ENCODE measurements at places on chromosomes 7 and 10.

DNA sequence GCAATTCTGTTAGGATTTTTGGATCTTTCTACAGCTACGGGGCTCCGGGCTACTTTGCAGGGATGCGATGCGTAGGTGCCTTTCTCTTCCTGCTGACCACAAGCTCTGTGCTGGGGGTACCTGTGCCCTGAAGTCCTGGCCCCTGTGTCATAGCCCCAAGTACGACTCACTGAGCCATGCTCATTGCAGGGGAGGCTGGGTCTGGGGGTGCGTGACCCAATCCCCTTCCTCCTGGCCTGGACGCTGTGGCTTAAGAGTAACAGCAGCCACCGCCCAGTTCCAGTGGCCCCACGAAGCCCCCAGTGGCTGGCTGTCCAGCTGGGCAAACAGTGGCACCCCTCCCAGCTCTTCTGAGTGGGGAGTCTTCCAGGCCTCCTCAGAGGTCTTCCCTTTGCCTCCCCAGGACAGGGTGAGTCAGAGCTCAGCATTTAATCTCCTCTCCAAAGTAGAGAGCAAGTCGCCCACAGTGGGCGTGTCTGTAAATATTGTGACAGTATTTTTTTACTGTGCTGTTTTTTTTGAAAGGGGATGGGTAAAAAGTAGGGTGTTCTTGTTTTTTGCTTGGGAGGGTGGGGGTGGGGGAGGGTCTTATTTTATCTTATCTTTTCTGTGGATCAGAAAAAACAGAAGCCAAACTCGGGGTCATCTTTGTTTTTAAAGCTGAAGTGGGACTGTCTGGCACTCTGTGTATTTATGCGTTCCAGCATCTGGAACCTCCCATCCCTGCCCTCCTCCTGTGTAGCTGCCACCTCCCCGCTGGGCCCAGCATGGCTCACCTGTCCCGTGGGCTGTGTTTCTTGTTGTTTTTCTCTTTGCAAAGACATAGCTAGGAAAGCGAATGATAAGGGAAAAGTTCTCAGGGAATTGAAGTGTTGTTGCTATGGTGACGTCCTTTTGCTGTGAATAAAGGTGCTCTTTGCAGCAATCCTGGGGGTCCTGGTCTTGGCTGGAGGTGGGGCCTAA lies 8.2 kb downstream of the LFNG start:
- no peak for DNase-seq

- DNase-seq: no peak
Measured at GRCh38 chr10:106942035-106942662, 222.4 kb downstream of the SORCS1 start.

GRCh38 chr10:77618117-77618516 lies 19.5 kb downstream of the KCNMA1 start:
- no peak for DNase-seq

DNA sequence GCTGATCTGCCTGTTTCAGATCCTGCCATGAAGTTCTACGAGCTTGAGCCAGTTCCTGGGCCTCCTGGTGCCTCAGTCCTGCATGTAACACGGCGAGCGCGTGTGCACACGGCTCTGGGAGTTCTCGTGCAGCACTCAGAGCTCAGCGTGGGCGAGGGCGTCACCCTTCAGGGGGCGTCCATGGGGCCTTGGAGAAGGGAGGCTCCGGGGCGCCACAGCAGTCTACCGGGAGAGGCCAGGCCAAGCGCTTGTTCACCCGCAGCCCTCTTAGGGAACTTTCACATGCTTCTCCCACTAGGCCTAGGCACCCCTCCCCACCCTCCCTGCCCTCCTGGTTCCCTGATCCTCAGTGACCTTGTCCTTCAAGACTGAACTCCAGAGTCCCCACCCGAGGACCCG lies 83.1 kb downstream of the BMS1 start:
- DNase-seq: no peak

DNA sequence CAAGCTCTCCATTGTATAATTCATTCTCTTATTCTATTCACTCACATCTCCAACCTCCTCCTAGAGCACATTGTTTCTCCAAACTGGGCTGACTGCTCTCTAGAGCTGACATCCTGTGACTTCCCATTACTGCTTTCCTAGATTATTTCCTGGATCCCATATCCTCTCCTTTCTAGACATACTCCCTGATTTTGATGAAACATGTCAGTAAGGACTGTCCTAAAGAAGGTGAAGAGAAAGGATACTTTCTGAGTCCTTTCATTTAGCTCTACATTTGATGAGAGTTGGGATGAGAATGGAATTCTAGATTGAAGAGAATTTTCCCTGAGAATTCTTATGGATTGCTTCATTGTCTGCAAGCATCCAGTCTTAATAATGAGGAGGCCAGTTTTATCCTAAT lies 78.8 kb downstream of the CNNM2 start:
- no peak for DNase-seq

DNA sequence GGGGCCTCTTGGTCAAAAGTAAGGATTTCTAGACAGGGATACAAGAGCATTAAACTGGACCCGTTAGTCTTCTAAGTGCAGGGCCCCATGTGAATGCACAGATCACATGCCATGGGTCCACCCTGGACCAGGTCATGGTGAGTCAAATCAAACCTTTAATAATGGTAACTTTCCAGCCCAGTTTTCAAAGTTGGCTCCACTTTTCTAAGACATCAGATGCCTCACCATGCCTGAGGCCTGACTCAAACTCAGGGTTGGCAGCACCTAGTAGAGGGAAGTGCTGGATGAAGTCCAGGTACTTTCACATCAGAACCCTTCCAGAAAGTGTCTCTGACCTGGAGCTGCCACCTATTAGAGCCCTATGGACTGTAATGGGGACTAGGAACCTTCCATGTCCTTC lies 9.7 kb upstream of the SMIM30 start:
- no peak for DNase-seq

DNA sequence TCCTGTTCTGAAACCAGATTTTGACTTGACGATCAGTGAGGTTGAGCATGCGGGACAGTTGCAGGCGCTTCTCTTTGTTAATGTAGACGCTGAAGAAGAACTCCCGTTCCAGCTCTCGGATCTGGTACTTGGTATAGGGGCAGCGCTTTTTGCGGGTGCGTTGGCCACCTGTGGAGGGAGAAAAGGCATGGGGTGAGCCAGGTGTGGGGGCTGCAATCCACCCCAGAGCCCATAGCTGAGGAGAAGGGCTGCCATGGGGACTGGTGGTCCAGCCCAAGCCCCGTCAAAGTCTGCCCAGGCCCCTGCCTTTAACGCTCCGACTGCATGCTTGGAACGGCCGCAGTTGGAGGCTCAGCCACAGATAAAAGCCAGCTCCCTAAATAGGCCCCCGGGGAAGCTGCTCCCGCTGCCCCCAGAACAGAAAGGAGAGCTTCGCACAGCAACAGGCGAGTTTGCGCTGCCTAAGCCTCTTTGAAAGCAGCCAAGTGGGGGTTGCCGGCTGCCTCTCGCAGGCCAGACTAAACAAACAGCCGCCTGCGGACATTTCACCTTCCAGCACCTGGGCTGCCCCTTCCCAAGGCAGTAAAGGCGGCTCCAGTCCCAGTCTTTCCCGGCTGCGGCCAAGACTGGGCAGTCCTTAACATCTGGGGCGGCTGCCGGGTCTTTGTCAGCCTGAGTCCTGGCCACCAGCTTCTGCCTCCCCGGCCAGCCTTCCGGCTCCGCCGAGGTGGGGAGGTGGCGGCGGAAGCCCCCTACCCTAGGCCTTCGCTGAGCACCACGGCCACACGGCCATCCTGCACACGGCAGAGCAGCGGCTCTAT lies 2.0 kb downstream of the HOXA11 start:
- no peak for DNase-seq

GRCh38 chr10:114357515-114357996 lies 46.7 kb downstream of the AFAP1L2 start:
- DNase-seq: no peak

DNA sequence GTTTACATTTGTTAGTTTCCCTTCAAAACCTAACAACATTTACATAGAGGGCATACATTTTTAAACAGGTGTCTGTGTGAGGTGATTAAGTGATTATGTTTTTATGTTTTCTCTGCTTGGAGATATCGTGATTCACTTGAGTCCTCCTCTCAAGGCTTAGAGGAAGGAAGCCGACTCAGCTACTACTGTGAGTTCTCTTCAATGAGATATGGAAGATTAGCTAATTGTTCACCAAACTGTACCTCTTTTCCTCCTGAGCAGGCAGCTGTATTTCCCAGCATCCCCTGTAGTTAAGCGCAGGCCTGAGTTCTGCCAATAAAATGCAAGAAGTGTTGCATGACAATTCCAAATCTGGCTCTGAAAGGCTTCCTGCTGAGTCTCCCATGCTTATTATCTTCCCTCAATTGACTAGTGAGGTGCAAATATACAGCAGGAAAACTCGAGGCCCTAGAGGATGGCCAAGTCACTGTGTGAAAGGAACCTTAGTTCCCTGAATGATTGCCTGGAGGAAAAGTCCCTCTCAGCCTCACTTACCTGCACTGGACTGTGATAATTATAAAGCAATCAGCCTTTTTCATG lies 528.7 kb downstream of the GRM8 start:
- DNase-seq: no peak

GRCh38 chr7:5532536-5533335 lies 109.1 kb upstream of the TNRC18 start:
- DNase-seq: no peak

- DNase-seq: no peak
Measured at GRCh38 chr10:70169011-70169410, 1.3 kb downstream of the SAR1A start.

DNA sequence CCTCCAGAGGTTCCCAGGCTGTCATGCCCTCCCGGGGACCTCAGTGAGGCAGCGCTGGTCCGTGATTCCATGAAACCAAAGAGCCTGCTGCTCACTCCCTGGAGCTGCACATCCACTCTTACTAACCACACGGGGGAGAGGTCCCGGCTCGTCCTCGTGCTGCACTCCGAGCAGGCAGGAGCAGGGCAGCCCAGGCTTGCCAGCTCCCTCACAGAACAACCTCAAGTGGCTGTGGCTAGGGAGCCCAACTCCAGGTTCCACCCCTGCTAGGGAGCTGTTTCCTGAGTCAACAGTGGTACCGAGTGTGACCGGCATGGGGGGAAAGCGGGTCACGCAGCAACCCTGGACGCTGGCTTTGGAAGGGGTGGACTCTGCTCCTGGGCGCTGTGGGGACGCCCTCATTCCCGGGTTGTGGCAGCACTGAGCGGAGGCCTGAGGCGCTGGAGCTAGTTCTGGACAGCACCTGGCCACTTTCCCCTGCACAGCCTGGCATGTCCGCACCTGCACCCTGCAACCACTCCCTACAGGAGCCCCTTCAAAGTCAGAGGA lies 27.9 kb upstream of the PPP2R2D start:
- no peak for DNase-seq

DNA sequence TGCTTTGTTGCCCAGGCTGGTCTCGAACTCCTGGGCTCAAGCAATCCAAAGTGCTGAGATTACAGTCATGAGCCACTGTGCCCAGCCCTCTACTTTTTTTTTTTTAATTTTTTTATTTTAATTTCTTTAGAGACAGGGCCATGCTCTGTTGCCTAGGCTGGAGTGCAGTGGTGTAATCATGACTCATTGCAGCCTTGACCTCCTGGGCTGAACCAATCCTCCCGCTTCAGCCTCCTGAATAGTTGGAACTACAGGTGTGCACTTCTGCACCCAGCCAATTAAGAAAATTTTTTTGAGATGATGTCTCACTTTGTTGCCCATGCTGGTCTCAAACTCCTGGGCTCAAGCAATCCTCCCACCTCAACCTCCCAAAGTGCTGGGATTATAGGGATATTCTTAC lies 528.6 kb downstream of the GATA3 start:
- no peak for DNase-seq

DNA sequence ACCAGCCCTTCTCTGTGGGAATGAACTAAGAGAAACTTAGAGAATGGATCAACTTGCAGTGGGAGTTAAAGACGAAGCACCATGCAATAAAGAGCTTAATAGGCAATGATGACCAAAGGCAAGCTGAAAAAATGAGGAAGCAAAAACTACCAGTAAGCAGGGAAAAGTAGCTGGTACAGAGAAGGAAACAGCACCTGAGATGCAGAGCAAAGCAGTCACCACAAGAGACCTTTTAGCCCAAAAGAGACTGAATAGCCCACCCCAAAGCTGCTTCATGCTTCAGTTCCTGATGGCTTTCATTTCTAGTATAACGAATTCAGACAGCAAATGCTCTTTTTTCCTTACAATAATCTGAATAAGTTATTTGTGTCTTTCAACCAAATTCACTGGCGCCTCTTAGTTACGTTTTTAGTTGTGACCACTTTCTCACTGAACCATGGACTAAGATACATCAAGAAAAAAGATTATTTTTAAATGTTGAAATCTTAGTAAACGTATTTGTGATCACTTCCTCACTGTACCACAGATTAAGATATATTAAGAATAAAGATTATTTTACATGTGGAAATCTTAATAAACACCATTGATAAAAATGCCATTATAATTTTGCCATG lies 76.0 kb downstream of the USP6NL start:
- DNase-seq: no peak

- no peak for DNase-seq
Measured at GRCh38 chr7:87199241-87199640, 20.3 kb downstream of the TMEM243 start.

GRCh38 chr10:69069090-69070042 lies 18.5 kb upstream of the SRGN start:
- DNase-seq: no peak

DNA sequence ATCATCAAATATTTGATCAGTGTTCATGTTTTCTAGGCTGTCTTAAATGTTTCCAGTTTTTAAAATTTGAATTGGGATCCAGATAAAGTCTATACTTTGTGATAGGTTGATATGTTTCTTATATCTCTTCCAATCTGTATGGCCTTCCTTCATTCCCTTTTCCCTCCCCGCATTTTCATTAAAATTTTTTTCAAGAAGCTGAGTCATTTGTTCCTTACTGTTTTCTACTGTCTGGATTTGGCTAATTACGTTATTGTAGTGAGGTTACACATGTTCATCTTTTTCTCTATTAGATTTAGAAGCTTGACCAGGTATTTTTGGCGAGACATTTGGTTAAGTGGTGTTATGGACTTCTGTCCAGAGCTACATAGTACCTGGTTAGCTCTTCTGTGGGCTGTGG lies 11.2 kb downstream of the GARS1 start:
- no peak for DNase-seq

- no peak for DNase-seq
Measured at GRCh38 chr10:115947104-115947503, 325.9 kb downstream of the GFRA1 start.

GRCh38 chr10:80537736-80538480 lies at the start of gene SH2D4B:
Gene SH2D4B (plus strand): TSS chr10:80537902. CDS start chr10:80538332, 430 bp downstream.
- DNase-seq: no peak

DNA sequence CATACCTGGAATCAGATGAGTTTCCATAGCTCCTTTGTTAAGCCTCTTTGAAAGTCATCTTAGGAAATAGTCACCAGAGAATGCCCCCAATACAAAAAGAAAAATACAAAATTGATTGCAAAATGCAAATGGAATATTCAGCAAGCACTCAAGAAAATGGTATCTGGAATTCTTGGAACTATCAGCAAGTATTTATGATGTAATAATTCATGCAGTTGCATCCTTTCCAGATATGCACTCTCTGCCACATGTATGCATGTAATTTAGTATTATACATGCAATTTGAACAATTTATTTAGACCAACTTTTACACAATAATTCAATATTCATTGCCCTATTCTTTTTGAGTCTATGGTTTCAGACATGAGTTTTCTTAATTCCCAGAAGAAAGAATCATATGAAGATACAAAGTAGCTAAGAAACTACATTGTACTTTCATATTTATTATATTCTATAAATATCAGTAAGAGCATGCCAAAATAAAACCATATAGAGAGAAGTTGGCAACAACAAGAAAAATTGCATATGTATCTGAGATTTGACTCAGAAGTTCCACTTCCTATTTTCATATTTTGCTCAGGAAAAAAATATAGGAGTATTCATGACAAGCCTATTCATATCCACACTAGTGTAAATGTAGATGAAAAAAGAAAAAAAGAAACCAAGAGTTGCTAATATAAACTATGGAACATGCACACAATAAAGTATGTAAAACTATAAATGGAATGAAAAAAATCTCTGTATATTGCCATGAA lies 338.5 kb downstream of the SEMA3D start:
- no peak for DNase-seq

Data from AG09319 (cell line).